ENCODE measurements at places on chromosomes 11 and 22.
A peak's percentile ranks its signal among the peaks of the same experiment; 100 is the strongest.

- DNase-seq = no peak
These were observed 73.1 kb upstream of the ARHGAP32 start for GRCh38 chr11:129265125-129265788.

DNA sequence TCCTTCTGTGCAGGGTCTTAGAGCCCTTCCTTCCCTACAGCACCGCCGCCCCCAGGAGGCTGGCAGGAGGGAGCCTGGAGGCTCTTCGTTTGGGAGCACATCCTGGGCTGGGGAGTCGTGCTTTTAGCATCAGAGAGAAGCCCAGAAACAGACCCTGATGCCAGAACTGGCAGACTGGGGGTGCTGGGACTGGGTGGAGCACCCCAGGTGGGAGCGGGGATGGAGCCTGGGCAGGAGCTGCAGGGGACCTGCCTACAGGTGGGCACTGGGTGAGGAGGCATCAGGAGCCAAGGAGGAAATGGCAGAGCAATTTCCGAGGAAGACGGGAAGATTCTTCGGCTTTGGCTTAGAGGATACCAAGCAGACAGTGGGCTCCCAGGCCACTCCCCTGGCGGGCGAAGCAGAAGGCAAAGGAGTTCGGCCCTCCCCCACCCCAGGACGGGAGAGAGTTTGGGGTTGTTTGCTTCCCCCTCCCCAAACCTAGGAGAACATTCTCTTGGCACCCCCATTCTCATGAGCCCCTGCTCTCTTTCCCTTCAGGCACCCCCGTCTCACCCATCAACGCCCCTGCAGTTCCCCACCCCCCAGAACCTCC lies 1.1 kb downstream of the SYT7 start:
- no peak for DNase-seq

GRCh38 chr11:104812103-104812788 lies 86.0 kb downstream of the CASP12 start:
- DNase-seq = no peak

DNA sequence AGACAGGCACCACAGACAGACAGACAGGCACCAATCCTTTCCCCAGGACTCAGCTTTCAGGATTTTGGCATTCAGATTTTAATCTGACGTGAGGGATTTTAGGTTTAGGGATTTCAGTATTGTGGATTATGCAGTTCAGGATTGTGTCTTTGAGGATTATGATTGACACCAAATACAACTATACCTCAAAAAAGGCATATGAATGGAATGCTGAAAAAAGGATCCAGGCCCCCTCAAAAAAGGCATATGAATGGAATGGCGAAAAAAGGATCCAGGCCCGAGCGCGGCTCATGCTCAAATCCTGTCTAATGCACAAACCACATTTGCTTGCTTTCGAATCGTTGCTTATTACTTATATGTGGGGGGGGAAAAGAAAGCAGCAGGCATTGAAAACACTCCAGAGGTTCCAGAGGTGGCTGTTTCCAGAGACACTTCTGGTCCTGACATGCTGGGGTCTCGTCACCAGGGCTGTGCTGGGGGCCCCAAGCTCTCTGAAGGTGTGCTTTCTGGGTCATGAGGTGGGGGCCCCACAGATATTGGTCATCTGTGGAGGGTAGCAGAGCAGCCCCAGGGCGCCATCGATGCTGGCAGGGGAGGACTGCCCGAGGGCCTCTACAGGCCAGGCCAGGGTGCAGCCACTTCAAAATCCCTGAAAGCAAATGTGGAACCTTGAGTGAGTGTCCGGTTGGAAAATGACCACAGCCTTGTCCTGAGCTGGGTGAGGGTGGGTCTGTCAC lies 16.8 kb upstream of the OSBPL5 start:
- no peak for DNase-seq

DNA sequence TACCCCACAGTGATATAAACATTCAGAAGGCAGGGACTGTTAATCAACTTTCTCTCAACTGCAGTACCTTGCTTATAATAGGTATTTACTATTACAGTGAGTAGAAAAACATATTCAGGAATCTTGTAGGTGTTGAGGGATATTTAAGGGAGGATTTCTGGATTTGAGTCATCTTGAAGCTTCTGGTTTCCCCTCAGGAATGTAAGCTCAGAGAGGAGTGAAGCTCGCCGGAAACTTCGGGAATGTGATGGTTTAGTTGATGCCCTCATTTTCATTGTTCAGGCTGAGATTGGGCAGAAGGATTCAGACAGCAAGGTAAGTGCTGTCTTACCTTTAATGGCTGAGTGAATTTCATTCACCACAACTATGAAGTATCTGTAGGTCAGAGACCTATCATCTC lies 42.9 kb downstream of the CTNND1 start:
- no peak for DNase-seq

- no peak for DNase-seq
These were observed 5.6 kb upstream of the ZBED4 start for GRCh38 chr22:49847751-49848689.

DNA sequence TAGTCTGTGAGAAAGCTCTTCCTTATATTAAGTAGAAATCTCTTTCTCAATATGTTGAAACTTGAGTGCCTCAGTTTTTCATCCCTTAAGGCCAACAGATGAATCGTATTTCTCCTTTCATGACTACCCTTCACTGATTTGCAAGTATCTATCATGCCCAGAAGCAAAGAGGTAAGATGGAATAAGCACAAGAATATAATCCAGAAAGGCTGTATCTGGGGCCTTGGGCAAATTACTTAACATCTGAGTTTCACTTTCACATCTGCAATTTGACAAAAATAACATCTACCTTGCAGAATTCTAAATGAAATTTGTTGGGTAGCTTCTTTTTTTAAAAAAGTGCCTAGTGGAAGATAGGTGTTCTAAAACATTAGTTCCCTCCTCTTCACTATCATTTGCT lies 552.4 kb upstream of the ANO5 start:
- DNase-seq = no peak

GRCh38 chr22:20127869-20128618 lies 3.6 kb upstream of the ZDHHC8 start:
- no peak for DNase-seq

- peak; percentile 86 for DNase-seq
These were observed 38.6 kb downstream of the ETS1 start for GRCh38 chr11:128548649-128549255.

DNA sequence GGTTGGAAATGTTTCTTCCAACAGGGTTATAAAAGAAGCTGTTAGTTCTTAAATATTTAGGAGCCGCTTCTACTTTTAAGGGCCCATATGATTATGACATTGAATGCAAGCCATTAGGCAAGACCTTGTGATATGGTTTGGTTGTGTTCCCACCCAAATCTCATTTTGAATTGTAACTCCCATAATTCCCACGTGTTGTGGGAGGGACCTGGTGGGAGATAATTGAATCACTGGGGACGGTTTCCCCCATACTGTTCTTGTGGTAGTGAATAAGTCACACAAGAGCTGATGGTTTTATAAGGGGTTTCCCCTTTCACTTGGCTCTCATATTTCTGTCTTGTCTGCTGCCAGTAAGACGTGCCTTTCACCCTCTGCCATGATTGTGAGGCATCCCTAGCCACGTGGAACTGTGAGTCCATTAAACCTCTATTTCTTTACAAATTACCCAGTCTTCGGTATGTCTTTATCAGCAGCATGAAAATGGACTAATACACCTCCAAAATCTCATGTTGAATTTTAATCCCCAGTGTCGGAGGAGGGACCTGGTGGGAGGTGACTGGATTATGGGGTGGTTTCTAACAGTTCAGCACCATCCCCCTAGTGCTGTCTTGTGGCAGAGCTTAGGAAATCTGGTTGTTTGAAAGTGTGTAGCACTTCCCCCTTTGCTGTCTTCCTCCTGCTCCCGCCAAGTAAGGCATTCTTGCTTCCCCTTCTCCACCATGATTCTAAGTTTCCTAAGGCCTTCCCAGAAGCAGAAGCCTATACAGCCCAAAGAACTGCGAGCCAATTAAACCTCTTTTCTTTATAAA lies 4.3 kb downstream of the CD59 start:
- DNase-seq = no peak

GRCh38 chr22:21055564-21055834 lies 9.8 kb downstream of the LRRC74B start:
- DNase-seq = no peak

GRCh38 chr11:72471005-72471898 lies 36.9 kb upstream of the CLPB start:
- peak; percentile 71 for DNase-seq

GRCh38 chr11:1234771-1235305 lies 12.0 kb downstream of the MUC5B start:
- peak; percentile 22 for DNase-seq
